ENCODE measurements at places on chromosomes 12 and 14.

DNA sequence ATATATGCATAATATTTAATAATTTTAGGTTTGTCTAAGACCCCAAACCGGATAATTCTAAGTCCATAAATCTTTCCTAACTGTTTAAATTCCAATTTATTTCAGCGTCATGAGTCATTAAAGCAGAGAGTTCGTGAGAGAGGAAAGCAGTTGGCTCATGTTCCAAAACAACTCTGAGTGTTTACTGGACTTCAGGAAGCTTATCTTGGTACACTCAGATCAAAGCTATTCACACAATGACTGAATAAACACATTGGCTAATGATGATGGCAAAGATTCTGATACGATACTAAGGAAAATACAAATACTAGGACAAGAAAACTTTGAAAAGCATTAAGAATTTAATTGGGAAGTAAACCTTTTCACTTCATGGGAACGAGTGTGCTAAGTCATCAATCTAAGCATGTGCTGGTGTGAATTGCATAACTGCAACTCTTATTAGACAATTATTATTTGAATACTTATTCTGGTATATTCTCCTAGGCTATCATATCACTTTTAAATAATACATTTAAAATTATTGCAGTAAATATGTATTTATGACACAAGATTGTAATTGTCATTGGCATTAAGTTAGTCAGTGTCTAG lies 34.8 kb upstream of the CLEC14A start:
- no peak for DNase-seq

GRCh38 chr14:99821519-99822508 lies 28.6 kb downstream of the EML1 start:
- no peak for DNase-seq

- no peak for DNase-seq
Observed at GRCh38 chr12:113838896-113839295, 127.2 kb downstream of the RBM19 start.

DNA sequence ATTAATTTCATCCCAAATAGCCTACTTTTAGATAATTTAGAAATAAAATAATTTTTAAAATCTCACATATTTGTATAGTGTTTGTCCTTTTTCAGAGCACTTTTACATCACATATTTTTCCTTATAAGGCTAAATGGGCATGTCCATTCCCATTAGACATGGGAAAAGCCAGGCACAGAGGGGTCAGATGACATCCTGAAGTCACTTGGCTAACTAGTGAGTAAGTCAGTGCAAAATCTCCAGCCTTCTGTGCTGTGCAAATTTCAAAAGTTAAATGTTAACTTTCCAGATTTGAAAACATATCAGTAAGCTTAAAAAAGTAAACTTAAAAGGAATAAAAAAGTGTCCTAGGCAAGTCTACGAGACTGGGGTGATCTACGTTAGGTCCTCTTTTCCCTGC lies 117.4 kb downstream of the EMP1 start:
- DNase-seq = no peak

GRCh38 chr12:11765817-11766794 lies 116.6 kb downstream of the ETV6 start:
- no peak for DNase-seq

DNA sequence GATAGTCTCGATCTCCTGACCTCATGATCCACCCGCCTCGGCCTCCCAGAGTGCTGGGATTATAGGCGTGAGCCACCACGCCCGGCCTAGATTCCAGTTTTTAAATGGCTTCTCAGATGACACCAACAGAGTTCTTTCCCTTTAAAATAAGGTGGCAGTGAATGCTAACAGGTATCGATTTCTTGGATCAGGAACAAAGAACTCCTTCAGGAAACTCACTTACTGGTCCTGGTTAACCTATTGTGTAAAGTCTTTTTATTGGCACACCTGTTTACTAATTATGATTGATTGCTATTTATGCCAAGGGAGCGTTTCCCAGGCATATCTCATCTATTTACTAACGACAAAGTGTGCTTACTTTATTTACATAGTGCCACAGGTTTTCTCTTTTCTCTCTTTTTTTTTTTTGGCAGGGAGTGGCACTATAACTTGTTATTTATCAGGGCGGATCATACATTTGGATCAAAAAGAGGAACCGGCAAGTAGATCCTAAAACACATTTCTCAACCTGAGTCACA lies 89.7 kb downstream of the GLT1D1 start:
- DNase-seq = no peak

GRCh38 chr14:85224241-85224640 lies 305.7 kb upstream of the FLRT2 start:
- no peak for DNase-seq

DNA sequence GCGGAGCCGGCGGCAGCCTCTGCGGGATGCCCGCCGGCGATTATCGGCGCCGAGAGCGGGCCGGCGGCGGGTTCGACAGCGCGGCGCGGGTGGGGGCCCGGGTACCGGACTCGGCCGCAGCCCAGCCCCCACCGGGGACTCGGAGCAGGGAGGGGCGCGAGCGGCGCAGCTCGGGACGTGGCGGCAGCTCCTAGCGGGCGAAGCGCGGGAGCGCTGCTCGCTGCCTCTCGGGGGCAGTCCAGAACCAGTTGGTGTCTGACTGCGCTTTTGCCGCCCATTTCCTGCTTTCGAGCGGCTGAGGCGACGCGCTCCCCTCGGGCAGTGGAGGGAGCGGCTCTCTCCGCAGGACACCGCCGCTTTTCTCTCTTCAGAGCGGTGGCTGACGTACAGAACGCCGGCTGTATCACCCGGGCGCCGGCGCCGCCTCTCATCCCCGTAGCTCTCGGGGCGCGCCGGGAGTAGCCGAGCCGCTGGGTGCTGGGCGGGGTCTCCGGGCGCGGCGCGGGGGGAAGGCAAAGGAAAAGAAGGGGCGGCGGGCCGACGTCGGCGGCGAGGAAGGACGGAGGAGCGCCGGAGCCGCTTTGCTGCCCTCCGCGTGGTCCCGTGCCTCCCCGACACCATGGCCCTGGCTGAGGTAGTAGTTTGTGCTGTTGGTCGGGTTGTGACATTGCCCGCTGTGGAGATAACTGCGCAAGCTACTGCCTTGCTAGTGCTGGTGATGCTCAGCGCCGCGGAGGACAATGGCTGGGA lies 136.6 kb downstream of the MON2 start:
- DNase-seq = peak; percentile 86

DNA sequence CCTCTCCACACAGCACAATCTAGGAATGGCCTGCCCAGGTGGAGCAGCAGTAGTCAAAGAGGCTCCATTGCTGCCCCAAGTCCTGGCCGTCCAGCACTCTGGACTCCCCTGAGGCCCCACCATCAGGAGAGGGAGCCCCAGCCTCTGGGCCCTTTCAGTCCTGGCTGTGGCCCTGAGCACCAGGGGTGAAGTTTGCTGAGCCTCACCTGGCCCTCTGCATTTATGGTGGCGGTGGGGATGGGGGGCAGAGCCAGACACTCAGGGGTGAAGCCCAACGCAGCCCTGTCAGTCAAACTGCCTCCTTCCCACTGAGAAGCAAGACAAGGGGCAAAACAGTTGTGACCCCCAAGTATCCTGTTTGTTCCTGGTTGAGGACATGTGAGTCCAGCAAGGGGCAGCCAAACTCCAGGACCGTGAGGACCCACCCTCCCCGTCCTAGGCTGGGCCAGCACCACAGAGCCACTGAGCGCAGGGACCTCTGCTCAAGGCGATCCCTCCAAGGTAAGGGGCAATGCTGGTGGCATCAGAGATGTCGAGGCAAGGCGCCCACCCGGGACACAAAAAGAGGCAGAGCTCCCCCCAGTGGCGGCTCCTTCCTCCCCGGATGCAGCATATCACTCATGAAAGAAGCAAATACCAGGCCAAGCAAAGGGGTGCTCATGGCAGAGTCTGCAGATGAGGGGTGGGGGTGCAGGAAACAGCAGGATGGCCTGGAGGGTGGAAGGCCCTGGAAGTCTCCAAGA lies 4.8 kb upstream of the AMN start:
- DNase-seq = peak; percentile 50

GRCh38 chr14:98954349-98955000 lies 317.5 kb downstream of the BCL11B start:
- DNase-seq = no peak

DNA sequence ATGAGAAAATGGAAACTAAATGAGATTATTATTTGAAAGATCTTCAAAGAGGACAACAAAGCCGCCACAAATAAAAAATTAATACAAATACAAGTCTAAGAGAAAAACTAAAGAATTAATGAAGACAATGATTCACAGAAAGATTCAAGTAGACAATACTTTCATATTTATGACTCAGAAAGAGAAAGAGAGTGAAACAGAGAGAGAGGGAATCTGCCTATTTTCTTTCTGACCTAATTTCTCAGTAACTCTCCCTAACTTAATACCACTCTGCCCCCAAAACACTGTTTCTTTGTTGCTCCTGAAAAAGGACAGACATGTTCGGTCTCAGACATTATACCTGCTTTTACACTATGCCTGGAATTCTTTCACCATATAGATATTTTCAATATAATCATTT lies 259.1 kb downstream of the SLC6A15 start:
- DNase-seq = no peak

GRCh38 chr12:95834572-95834971 lies 24.2 kb upstream of the SNRPF start:
- DNase-seq = no peak

DNA sequence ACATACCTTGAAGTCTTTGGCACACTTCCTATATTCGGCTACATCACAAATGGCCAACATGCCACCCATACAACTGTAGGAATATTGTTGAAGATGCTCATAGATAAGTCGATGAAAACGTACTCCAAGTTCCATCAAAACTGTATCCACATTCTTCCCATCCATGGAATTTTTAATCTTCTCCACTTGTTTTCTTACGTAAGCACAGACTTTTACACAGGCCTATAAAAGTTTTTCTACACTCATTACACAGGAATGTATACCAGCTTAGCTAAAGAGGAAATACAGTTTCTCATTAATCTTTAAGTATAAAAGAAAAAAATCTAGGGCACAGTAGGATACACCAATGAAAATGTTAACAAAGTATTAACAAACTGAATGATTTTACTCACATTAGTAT lies 59.1 kb downstream of the EXOC5 start:
- no peak for DNase-seq

GRCh38 chr12:113724794-113725556 lies 241.2 kb downstream of the RBM19 start:
- DNase-seq = no peak

DNA sequence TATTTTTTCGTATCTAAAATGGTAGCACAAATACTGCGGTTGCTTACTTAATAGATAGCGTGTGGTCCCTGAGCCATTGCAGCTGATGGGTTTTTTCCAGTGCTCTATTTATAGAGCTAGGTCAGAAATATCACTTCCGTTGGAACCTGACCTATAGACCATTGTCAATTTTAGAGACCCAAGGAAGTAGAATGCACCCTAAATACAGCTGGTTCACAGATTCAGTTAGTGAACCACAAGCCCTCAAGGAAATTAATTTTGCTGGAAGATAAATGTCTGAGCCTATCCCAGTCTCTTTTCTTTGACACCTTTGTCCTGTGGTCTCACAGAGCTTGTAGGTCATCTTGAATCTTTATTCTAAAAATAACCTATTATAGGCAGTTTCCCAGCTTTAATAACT lies 391.0 kb downstream of the ZFP36L1 start:
- DNase-seq = no peak

DNA sequence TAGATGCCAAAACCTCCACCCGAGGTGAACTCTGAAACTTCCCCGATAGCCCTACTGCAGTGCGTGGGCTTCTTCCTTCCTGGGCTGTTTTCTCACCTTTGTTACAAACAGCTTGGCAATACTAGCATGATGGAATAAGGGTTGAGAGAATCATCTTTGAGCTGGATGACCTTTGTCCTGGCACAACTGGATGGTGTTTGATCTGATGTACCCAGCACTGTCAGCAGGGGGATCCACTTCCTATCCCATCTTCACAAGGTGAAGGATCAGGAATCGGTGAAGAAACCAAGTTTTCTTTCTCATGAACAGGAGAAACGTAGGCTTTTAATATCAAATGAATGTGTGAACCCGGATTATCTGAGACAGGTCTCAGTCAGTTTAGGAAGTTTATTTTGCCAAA lies 19.5 kb upstream of the LRRC10 start:
- DNase-seq = no peak

GRCh38 chr14:22417914-22418313 lies 171.1 kb downstream of the DAD1 start:
- no peak for DNase-seq

DNA sequence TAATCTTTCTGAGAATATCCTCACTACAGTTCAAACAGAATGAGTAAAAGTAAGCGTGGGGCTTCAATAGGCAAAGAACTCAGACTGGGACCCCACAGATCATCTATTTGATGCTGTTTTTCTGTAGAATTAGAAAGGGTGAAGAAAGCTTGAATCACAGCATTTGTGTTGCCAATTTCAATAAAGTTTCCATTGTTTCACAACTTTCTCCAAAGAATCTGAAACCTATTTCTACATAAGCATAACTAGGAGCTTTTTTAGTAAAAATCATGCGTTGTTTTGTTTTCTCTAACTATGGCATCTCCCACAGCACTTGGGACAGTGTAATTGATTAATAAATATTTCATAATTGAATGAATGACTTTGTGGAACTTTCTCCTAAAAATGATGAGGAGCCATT lies 16.7 kb upstream of the NEDD1 start:
- DNase-seq = no peak

DNA sequence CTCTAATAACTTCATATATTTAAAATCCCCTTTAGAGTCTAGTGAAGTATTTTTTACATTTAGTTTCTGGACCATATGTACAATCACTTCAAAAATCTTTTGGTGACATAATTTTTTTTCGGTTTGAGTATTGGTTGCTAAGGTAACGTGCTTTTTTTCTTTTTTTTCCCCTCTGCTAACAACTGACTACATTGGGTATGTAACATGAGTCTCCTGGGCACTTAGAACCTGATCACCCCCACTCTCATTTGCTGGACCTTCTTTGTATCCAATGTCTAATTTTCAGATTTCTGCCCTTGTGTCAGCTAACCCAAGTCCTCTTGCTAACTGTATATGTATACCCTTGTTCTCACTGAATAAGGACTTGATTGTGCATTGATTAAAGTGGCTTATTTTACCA lies 592.9 kb upstream of the FLRT2 start:
- DNase-seq = no peak

- DNase-seq = peak; percentile 88
Observed at GRCh38 chr14:77123381-77124325, 17.9 kb downstream of the ZDHHC22 start.

DNA sequence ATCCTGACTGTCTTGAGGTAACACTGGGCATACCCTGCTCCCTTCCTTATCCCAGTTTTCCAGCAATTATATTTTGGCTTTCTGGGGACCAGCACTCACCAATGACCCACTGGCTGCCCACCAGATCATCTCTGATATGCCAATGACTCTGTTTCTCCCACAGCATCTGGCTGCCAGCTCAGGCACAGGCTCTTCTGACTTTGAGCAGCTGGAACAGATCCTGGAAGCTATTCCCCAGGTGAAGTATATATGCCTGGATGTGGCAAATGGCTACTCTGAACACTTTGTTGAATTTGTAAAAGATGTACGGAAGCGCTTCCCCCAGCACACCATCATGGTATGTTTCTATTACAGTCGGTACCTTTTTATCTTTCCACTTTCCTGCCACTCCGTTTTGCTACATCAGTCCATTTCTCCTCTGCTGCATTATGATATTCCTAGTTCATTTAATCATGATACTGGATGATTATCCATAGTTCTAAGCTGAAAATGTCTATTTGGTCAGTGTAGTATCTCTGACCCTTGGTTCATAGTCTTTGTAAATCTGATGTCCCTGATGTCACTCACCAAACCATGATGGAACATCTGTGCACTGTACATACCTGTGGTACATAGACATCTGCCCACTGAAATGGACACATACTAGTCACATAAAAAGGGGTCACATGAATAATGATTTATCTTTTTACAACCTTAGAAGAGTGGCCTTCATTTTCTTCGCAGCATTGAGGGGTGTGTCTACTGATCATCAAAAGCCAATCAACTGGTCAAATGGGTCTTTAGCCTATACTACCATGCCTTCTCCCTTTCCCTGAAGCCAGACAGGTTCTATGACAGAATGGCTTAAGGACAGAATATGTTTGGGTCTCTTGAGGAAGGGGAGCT lies 3.3 kb downstream of the GMPR2 start:
- no peak for DNase-seq
